ENCODE measurements at places on chromosomes 6 and 20.

- H3K4me1 ChIP-seq: peaks cover 8% of the 10 kb centered on the region
- no peak overlapping the region for H3K4me3 ChIP-seq
- no peak for DNase-seq
- no peaks in the 10 kb centered on the region for H3K27me3 ChIP-seq
Measured at GRCh38 chr6:157110607-157111006, 212.7 kb downstream of the TMEM242 start.

DNA sequence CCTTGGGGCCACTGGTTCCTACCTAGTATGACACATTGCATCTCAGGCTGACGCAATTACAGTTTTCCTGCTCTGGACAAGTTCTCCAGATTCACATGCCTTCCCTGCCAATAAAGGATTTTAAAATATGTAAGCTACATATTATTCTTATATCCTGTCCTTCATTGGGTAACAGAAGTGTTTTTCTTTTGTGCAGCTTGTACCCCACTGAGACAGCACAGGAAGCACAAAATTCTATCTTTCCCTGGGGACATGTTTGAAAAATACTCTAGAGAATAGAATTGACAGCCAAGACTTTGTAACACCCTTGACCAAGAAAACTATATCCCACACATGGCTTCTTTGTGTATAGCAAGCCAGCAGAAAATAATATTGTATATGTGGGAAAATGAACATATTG, 456.8 kb downstream of the MAFB start:
- H3K36me3 ChIP-seq: no peaks in the 10 kb centered on the region
- no peaks in the 10 kb centered on the region for H3K4me1 ChIP-seq
- H3K4me3 ChIP-seq: no peak overlapping the region
- H3K27ac ChIP-seq: no peak overlapping the region
- no peak for DNase-seq

- no peak overlapping the region for H3K4me3 ChIP-seq
- H3K27ac ChIP-seq: no peak overlapping the region
- H3K27me3 ChIP-seq: no peaks in the 10 kb centered on the region
- no peaks in the 10 kb centered on the region for H3K36me3 ChIP-seq
Measured at GRCh38 chr6:68527691-68528090, 107.4 kb upstream of the ADGRB3 start.

DNA sequence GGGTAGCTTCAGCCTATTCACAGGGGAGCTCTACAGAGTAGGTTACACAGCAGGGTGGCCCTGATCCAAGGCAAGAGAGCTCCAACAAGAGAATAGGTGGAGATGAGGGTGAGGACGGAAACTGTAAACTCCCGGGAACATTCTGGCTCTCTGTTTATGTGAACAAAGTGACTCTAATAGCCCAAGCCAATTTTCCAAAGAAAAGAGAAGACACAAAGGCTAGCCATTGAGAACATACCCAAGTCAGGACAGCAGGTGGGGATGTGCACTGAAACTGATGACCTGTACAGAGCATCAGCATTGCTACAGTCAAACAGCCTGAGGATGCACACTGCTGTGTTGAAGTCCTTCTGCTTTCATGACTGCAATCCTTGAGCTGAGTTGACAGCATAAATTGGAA, 136.0 kb upstream of the TOP1 start:
- H3K4me1 ChIP-seq: no peaks in the 10 kb centered on the region
- DNase-seq: no peak
- H3K27ac ChIP-seq: no peak overlapping the region

DNA sequence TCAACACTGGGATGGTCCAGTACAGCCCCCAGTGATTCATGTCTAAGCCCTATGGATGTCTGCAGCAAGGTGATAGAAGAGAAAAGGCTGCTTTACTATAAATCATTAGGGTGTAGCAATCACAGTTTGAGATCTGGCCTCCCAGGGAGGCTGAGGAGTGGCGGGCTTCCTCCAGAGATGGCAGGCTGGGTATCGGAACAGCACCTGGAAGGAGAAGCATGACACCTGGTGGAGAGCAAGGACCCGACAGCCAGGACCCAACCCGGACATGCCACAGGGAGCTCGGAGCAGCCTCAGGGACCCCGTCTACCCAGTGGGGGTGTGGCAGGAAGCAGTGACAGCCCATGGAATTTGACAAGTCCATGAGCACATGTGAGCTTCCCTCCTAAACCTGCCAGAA, 114.8 kb upstream of the CD93 start:
- DNase-seq: no peak
- H3K4me3 ChIP-seq: no peak overlapping the region
- H3K27me3 ChIP-seq: no peaks in the 10 kb centered on the region
- H3K4me1 ChIP-seq: no peaks in the 10 kb centered on the region

Data from ovary (tissue), 10 donors.